ENCODE measurements at places on chromosomes 7 and 10.

GRCh38 chr10:128186959-128187787 lies 61.0 kb upstream of the MKI67 start:
- peak; percentile 12 for DNase-seq

- DNase-seq: no peak
These were observed 81.8 kb upstream of the SFMBT2 start for GRCh38 chr10:7492660-7493046.

DNA sequence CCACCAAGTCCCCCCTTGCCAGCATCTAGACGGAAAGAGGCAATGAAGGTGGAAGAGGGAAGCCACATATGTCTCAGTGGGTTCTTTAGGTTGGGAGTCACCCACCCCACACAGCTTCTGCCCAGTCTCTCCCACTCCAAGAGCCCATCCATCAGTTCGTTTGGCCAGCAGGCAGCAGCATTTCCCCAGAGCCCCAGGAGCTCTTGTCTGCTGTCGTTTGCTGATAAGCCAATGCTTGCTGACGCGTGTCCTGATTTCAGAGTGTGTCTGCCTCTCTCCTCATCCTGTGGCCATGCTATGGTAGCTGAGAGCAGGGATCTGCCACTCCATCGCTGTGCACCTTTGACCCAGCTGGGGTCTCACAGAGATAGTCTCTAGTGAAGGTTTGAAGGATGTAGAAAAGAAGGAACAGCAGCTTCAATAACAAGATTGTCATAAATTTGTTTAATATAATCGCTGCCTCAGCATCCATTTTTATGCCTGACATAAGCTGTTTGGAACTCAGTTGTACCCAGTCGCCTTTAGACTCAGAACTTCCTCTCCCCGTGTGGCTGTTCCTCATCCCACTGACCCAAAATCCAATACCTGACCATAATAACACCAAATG lies 39.4 kb upstream of the GDF10 start:
- no peak for DNase-seq

- no peak for DNase-seq
These were observed 63.3 kb upstream of the PRSS1 start for GRCh38 chr7:142685877-142686508.

DNA sequence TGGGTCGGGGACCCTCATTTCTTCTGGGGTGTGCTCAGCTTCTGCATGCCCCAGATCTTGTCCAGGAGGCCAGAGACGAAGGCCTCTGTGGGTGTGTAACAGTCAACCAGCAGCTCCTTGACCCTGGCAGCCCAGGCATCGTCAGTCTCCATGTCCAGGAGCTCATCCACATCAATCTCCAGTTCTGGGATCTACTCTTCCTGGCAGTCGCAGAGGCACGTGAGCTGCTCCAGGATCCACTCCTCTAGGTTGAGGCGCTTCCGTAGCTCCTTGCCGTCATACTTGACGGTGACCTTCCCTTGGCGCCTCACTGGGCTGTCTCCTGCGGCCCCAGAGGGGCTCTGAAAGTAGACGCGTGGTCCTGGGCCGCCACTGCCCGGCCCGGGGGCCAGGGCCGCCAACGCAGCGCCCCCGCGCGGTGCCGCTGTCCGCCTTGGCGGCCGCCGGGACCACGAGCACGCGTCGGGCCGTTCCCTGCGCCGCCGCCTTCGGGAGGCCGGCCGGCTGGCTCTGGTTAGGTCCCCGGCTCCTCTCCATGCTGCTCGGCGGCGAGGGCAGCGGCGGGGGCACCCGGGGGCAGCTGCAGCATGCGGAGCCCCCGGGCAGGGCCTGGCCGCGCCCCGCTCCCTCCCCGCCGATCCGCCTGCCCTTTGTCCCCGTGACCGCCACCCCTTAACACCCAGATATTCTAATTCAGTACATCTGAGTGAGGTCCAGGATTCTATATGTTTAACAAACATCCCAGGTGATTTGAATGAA lies 170.5 kb downstream of the SEPTIN7 start:
- DNase-seq: no peak

- no peak for DNase-seq
These were observed 59.8 kb downstream of the RAMP3 start for GRCh38 chr7:45217358-45217757.

DNA sequence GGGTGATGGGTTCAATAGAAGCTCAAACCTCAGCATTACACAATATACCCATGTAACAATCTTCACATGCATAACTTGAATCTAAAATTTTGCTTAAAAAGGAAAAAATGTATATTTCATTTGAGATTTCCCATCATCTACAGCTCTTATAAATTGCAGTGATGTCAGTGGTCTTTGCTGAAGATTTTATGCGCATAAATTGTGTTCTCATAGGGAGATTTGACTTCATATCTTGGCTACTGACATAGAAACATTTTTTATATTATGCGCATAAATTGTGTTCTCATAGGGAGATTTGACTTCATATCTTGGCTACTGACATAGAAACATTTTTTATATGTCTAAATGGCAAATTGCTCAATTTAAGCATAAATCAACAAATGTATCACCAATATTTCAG lies 1125.3 kb upstream of the C7orf33 start:
- DNase-seq: no peak

GRCh38 chr7:31126976-31127375 lies 74.9 kb downstream of the ADCYAP1R1 start:
- no peak for DNase-seq

- no peak for DNase-seq
These were observed 53.3 kb upstream of the CTBP2 start for GRCh38 chr10:125213541-125214282.

DNA sequence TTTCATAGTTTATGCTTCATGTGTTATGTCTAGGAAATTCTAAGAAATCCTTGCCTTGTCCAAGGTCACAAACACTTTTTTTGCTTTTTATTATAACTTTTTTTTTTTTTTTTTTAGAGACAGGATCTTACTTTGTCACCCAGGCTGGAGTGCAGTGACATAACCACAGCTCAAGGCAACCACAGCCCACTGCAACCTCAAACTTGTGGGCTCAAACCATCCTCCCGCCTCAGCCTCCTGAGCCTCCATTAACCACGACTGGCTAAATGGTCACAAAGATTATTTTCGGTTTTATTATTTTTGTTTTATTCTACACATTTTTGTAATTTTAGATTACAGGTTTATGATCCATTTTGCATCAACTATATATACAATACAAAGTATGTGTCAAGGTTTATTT lies 7.1 kb upstream of the FAM204A start:
- DNase-seq: no peak

GRCh38 chr10:48835781-48836180 lies 103.9 kb downstream of the LRRC18 start:
- DNase-seq: no peak

DNA sequence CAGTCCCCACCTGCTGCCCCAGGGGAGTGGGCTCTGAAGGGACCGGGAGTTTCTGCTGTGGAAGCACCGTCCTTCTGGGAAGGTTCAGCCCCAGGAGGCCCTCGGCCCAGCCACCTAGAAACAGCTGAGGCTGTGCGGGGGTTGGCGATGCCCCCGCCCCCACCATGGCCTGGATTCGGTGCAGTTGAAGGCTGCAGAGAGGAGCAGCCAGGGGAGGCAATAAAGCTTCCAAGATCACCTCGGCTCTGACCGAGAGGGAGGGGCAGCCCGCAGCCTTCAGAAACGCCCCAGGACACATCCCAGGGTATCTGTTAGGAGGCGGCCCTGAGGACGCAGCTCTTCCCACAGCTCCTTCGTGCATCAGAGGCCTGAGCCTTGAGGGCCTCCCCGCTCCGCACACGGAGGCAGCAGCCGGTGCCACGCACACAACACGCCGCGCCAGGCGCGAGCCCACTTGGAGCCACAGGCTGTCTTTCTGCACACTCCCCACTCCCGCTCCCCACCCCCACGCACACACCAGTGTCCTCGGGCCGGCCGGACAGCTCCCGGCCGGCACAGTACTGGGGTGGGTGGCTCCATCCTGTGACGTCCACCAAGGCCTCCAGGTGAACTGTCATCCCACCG lies 1.6 kb downstream of the KNDC1 start:
- DNase-seq: no peak

- no peak for DNase-seq
These were observed 30.8 kb upstream of the GOT1 start for GRCh38 chr10:99461230-99461629.

DNA sequence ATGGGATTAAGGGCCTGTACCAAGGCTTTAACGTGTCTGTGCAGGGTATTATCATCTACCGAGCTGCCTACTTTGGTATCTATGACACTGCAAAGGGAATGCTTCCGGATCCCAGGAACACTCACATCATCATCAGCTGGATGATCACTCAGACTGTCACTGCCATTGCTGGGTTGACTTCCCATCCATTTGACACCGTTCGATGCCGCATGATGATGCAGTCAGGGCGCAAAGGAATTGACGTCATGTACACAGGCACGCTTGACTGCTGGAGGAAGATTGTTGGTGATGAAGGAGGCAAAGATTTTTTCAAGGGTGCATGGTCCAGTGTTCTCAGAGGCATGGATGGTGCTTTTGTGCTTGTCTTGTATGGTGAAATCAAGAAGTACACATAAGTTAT lies 18.2 kb downstream of the LSM5 start:
- no peak for DNase-seq

Measured in activated T-helper 1 cell treated with anti-CD3 and anti-CD28 coated beads, Interleukin-2, amount 50 U/mL, for 16 hours (primary cell).